ENCODE measurements at places on chromosomes 7 and 10.

- DNase-seq = no peak
Measured at GRCh38 chr10:43731486-43731885, 82.8 kb upstream of the ZNF32 start.

DNA sequence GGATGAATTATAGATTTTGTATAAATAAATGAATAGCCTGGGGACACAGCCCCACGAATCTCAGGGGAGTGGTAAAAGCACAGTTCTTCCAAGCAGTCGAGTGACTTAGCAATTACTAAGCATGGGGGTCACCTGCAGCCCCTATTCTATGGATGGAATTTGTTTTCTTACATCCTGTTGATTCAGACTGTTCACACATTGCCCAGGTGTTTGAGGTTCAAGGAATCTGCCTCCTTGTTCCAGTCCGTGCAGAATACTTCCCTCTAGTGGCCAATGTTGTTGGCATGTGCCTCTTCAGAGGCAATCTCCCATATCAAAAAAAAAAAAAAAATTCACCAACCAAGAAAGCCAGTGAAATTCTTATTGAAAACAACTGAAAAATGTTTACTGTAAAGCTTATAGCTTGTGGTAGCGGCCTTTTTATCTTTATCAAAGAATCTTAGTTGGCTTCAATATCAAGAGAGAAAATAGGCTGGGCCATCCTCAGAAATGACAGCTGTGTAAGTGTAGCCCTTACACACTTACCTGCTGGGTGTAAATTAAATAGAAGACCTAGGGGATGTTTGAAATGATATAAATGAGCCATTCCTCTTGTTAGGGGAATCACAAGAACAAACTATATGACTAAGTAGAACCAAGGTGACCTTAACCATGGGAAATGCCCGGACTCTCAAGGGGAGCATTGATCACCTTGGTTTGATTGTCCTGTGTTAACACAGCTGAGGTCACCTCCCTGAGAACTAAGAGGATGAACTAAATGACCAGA is 7.8 kb downstream of the LIPM start:
- DNase-seq = peak; percentile 41

GRCh38 chr10:132946806-132947546 is 4.6 kb upstream of the CFAP46 start:
- no peak for DNase-seq

- DNase-seq = peak; percentile 38
Measured at GRCh38 chr7:21767300-21767900, 178.3 kb downstream of the CDCA7L start.

- no peak for DNase-seq
Measured at GRCh38 chr7:40468891-40469864, 334.4 kb downstream of the SUGCT start.

GRCh38 chr10:75189266-75190096 is 21.1 kb upstream of the VDAC2 start:
- no peak for DNase-seq

DNA sequence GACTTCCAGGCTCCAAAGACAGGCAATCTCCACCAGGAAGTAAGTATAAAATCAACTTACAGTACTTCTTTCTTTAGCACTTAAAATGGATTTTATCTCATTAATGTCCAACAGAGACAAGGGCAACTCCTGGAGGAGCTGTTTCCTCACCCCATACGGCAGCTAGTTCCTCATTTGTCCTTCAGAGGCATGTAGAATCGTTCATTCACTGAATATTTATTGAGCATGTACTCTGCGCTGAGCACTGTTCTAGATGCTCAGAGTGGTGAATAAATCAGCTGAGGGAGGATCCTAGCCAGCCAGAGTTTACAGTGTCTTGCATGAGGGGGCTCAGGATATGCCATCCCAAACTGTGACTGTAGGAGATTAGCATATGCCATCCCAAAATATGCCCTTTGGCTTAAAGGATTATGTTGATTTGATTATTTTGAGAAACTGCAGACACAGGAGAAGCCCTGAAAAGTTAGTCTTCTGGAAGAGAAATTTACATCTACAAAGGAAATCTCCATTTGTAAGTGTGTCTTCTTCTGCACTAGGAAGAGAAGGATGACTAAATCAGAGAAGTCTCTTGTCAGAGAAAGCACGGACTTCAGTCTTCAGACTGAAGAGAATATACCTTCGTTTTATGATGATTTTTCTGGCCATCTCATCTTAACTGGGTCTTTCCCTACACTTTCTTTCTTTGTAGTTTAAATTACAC is 66.9 kb downstream of the BAMBI start:
- no peak for DNase-seq

GRCh38 chr7:149670288-149670687 is 103.1 kb downstream of the ZNF467 start:
- DNase-seq = no peak

DNA sequence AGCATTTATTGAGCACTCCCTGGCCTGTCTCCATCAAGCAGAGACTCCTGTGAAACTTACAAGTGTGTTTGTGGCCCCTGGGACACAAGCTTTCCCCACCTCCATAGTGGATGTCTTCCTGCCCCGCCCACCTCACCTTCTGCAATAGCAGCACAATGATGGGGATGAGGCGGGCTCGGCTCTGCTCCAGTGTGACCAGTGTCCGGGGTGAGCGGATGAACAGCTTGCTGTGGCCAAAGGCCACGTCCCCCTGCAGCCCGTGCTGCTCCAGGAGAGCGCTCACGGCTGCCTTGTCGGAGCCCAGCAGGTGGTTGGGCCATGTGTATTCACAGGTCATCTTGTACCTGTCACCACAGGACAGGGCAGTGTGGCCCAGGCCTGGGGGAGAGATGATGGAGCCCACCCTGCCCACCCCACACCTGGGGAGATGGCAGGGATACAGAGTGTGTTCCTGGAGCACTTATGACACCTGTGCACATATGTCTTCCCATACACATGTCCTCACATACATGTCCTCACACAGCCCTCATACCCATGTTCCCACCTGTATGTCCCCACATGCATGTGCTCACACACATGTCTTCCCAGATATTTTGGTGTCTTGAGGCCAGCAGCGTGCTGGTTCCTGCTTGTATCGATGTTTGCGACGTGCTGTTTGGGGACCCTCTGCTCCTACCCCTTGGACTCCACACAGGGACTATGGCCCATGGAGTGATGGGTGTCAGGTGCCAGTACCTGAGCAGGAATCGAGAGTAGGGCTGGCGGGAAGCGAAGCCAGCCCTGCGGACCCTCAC is 12.7 kb downstream of the MYO1G start:
- DNase-seq = peak; percentile 33

DNA sequence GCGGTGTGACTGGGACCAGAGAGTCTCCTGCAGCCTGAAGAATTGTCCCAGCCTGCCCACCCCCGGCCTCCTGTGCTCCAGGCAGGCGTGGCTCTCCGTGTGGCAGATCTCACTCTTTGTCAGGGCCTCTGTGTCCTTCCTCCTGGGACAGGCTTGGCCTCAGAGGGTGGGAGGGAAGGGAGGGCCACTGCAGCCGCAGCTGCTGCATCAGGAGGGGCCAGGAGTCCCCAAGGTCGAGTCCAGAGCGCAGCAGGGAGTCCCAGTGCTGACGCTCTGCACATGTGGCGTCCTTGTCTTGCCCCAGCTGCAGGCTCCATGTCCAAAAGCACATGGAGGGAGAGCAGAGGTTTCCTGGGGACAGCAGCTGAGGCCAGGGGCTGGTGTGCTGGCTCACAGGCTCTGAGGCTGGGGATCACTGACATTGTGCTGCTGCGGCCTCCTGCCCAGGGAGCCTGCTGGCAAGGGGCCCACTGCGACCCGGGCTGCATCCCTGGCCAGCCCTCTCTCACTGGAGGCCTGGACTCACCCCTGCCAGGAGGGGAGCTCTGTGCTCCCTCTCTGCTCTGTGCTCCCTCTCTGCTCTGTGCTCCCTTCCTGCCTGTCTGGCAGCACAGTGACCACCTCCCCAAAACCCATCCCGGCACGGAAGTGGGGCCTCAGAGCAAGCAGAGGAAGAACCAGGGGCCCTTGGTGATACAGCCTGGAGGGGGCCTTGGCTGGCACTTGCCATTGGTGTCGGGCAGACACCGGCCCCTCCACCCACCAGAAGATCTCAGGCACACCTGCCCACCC is 114.6 kb upstream of the RET start:
- DNase-seq = no peak

- no peak for DNase-seq
Measured at GRCh38 chr7:110007320-110008063, 1083.4 kb upstream of the LRRN3 start.

GRCh38 chr7:42621543-42622219 is 290.2 kb downstream of the C7orf25 start:
- no peak for DNase-seq

GRCh38 chr7:370775-371118 is 80.8 kb downstream of the FOXL3 start:
- DNase-seq = no peak

DNA sequence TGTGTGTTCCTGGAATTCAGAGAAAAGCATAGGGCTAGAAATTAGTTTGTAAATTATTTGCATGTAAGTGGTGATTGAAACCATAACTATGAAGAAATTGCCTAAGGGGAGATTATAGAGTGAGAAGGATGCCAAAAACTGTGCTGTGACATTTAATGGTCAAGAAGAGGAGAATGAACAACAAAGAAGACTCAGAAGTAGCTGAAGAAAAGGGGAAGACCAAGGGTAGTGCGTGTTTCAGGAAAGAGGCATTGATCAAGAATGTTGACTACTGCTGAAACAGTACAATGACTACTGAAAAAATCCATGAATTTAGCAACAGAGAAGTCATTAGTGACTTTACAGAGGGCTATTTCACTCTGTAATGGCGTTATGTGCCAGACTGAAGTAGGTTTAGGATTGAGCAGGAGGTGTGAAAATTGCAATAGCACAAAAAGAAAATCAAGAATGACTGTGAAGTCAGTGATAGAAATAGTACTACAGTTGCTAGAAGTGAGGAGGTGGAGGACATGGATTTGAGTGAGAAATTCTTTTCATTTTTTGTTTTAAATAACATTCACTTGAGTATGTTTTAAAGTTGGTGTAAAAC is 28.9 kb upstream of the SAMD9L start:
- DNase-seq = no peak

DNA sequence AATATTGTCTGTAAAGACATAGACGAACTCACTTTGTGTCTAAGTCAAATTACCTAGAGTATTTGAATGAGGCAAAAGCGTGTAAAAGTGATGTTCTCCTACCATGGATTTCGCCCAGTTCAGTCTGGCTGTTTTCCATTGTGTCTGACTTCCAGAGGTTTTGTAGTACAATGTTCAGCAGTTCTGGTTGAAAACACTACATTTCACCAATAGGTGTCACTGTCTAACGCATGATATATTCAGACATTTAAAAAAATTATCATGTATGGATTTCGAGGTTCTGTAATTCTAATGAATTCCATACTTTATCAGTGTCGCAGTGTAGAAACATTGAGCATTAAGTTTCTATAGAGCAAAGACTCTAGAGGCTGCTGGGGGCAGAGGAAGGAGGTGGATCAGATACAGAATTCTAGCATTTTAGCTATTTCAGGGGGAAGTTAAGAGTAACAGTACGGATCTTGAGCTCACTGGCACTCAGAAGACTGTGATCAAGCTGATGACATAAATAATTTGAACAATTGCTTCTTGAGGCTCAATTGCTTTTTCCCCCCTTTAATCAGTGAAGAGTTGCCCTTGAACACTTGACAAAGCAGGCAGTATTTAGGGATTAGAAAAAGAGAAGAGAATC is 196.9 kb upstream of the RHOBTB1 start:
- DNase-seq = no peak

GRCh38 chr7:5528071-5528814 is 104.6 kb upstream of the TNRC18 start:
- peak; percentile 62 for DNase-seq

GRCh38 chr10:106925191-106925590 is 239.3 kb downstream of the SORCS1 start:
- no peak for DNase-seq

GRCh38 chr10:114166494-114166893 is 7.5 kb downstream of the CCDC186 start:
- DNase-seq = no peak

DNA sequence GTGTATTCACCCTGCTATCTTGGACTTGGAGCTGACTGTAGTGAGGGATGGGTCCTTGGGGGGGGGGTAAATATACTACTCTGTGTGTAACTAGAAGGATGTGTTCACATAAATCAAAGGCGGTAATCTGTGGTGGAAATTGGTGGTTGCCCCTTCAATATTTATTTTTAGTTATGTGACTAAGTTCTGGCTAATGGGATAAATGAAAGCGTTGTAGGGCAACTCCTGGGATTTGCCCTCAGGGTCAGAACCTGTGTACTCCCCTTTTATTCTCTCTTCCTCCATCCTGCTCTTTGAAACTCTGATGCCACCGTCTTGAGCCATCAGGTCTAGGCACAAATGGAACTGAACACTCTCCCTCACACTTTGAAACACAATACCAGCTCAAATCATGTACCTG is 24.3 kb upstream of the ST7 start:
- DNase-seq = no peak

- DNase-seq = no peak
Measured at GRCh38 chr10:110151467-110151866, 55.9 kb upstream of the MXI1 start.

DNA sequence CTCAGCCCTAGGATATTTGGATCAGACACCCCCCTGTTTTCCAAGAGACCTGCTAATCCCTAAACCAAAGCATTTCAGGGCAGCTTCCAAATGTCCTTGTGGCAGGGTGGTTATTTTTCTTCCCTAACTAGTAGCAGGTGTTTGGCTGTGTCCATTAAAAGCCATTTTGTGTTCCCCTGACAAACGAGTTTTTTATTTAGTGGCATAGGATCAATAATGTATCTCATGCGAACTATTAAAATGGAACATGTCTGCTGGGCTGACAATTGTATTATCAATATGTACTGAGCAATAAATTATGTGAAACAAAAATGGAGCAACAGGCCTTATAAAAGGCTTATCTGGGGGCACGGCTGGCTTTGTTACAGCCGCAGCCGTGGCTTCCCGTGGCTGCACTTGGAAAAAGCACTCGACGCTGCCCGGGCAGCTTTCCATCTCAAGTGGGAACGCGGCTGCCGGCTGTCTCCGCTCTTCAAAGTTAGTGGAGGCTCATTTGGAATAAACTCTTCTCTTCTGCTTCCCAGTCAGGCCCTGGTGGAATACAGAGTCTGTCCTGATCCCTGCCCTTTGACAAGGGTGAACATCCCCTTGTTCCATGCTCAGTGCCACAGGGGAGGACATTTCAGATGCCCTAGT is 554.3 kb downstream of the TYW1 start:
- DNase-seq = no peak

GRCh38 chr7:83339907-83340306 is 177.2 kb upstream of the PCLO start:
- no peak for DNase-seq

- DNase-seq = no peak
Measured at GRCh38 chr7:120951309-120951699, 727 bp downstream of the ING3 start.

- no peak for DNase-seq
Measured at GRCh38 chr7:6622134-6622710, 6.8 kb downstream of the ZNF853 start.

GRCh38 chr10:108411206-108411605 is 1246.7 kb upstream of the SORCS1 start:
- no peak for DNase-seq

All from stimulated activated naive CD8-positive, alpha-beta T cell treated with anti-CD3 and anti-CD28 coated beads, Interleukin-15, amount 100 ng/mL, for 72 hours (primary cell).